Activated CD4-positive, CD25-positive, alpha-beta regulatory T cell (primary cell): ENCODE measurements at places on chromosomes 16 and 17.

DNA sequence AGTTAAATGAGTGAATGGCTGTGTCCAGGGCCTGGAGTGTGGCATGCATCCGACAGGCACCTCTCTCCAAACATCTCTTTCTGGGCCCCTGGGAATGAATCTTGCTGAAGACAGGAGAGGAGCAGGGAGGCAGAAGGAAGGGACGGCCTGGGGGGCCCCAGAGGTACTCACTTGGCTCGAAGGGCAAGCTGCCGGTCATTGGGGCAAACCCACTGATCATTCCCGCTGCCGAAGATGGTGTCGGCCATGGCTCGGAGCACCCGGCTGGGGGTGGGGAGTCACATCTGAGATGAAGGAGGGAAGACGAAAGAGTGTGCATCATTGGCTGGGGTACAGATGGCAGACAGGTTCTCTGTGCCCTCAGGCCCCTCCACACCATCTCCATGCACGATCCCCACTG, 25.3 kb downstream of the RPH3AL start:
- DNase-seq = no peak

DNA sequence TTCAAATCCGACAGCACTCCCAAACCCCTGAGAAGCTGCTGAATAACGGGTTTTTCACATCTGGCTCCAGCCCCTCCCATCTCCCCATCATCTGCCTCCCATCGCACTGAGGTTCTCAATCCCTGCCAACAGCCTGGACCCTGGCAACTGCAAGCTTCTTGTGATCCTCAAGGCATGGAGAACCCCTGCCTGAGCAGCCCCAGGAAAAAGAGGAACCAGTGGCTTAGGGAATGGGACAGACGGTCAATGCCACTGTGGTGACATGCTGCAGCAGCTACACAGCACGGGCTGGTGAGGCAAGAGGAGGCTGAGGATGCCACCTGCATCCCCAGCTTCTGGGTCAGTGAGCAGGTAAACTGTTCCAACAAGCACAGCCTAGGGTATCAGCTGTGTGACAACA, 3.3 kb upstream of the MBTPS1 start:
- DNase-seq = no peak

- no peak for DNase-seq
These were observed 41.9 kb downstream of the TMEM11 start for GRCh38 chr17:21171970-21172510.

DNA sequence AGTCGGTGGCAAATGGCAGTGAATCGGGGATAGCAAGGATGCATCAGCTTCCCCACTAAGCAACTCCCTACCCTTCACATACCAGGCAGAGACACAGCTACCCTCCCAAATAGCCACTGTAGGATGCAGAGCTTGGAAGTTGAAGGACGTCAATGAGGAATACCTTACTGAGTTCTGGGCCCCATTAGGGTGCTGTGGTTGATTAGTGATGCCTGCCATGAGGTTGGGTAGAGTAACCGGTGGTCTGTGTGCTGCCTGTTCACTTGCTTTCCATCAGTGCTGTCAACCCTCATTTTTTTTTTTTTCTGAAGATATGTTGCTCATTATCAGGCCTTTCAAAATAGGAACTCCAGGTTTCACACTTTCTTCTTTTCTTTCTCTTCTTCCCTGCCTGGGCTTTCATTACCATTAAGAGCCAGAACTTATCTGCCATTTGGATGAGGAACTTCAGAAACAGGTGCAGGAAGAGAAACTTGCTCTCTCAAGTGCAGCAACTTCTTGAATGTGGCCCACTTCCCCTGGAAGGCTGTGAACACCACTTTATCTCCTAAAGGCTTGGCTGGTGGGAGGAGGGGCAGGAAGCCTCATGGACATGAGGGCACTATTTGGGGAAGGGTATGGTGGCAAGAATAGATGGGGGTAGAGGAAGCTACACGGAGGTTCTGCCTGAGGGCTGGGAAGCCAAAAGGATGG, 183.5 kb downstream of the NTN1 start:
- DNase-seq = no peak

GRCh38 chr16:57669476-57670162, 1.5 kb downstream of the ADGRG3 start:
- no peak for DNase-seq

GRCh38 chr16:31202414-31203375, at the start of gene PYCARD:
Gene PYCARD, minus strand, starts transcription at chr16:31202760. Its CDS starts 70 bp downstream, at chr16:31202690.
- DNase-seq = no peak

GRCh38 chr17:62778990-62779681, 29.0 kb downstream of the MARCHF10 start:
- DNase-seq = no peak

DNA sequence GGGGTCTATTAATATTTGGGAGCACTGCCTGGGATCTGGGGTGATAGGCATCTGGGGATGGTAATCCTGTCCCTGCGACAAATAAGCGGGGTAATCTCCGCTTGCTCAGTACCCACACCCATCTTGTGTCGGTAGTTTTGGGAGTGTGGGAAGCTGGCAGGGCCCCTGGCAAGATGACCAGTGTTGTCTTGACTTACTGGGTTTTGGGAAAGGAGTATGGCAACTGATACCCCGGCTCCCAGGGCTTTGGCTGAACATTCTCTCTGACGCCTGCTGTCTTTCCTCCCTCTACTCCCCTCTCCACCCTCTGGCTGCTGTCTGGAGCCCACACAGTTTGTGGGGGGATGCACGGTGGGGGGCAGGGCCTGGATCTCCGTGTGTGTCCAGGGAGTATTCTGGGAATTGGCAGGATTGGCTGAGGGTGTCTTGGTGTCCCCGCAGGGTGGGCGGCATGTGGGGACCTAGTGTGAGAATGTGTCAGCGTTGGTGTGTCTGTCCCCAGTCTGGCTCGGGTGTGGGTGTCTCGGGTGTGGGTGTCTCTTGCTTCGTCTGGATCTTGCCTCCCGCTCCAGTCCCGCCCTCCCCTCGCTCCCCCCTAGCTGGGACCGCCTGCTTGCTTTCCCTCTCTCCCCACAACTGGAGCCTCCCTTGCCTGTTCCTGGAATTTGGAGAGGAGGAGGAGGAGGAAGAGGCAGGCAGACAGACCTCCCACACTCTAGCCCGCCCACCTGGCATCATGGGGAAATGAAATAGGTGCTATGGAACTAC, 12.0 kb downstream of the RARA start:
- DNase-seq = no peak
